ENCODE measurements at places on chromosomes 7 and 10.
A peak's percentile ranks its signal among the peaks of the same experiment; 100 is the strongest.

- no peak for DNase-seq
Measured at GRCh38 chr7:30019387-30019786, 7.1 kb downstream of the FKBP14 start.

DNA sequence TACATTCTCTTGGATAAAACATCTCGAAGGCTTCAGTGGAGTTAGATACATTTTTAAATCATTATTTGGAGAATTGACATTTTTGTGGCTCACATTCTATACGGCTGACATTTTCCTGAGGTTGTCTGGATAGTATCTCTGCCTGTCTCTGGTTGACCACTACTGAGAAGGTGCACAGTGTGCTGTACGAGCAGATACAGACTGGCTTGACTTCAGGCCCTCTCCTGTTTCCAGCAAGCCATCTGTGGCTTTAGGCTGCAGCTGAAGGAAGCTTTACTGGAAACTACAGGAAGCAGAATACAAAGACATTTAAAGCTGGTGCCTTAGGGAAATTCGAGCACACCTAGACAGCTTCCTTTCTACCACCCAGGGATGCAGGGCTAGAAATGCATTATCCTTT, 39.3 kb upstream of the RSU1 start:
- no peak for DNase-seq

GRCh38 chr7:85630904-85631600, 444.2 kb upstream of the SEMA3D start:
- DNase-seq, result peak; percentile 23

DNA sequence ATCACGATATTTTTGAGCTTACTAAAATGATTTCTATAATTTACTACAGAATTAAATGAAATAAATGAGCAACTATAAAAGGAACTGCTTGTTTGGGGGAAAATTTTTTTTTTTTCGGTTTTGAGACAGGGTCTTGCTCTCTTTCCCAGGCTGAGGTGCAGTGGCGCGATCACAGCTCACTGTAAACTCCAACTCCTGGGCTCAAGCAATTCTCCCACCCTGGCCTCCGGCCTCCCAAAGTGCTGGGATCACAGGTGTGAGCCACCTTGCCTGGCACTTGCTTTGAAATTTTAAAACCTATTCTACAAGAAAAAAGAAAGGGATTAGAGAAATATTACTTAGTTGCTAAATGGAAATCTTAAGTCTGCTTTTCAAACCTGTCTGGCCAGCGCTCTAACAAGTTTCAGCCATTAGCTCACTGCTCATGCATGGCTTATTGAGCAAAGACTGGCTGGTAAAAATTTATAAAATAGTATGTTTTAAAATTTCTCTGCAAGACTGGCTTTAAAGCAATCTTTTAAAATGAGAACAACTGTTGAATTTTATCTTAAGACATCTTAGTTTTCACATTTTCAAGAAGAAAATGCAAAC, 144.0 kb downstream of the ATE1 start:
- no peak for DNase-seq

- DNase-seq, result no peak
Measured at GRCh38 chr7:30091491-30091912, 43.3 kb upstream of the MTURN start.

DNA sequence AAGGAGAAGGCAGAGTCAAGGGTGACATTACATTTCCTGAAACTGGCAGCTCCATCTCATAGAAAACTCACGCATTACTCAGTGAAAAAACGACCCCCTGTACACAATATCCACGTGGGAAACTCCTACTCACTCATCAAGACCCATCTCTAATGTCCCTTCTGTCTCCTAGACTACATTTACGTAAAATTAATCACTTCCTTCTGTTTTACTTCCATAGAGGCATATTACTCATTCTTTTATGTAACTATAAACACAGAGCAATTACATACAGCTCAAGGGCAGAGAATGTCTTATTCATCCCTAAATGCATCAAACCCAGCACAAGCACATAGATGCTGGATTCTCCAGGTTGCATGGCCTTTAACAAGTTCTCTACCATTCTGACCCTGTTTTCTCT, 281.8 kb downstream of the KCNMA1 start:
- no peak for DNase-seq
